ENCODE measurements at places on chromosomes 16 and 17.

DNA sequence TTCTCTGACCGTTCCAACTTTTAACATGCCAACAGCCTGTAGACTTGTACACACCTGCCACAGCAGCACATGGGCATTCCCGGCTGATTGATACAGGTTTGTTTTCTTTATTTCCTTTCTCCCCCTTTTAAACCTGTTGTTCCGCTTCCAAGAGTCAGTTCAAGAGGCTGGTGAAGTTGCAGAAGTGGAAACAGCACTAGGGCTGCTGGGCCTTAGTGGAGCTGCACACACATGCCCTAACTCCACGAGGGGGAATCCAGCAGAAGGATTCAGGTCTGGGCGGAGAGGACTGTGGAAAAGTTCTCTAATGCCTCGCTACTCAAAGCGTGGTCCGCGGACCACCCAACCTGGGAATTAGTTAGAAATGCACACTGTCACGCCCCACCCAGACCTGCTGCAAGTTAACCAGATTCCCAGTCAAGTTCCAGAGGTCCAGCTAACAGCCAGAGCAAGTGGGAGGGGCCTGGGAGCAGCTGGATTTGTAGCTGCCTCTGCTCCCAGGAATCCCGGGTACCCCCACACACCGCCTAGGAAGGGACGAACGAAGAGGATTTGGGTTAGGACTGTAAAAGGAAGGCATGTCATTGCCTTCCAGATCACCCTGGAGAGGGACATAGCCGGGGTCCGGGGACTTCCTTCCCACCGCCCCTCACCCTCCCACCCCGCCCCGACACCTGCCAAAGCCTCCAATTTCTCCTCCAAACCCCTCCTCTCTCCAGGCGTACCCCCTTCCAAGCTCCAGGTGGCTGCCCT is 542 bp downstream of the SLC39A11 start:
- DNase-seq = no peak

GRCh38 chr16:67259705-67260104 is 10.9 kb downstream of the SLC9A5 start:
- DNase-seq = no peak

DNA sequence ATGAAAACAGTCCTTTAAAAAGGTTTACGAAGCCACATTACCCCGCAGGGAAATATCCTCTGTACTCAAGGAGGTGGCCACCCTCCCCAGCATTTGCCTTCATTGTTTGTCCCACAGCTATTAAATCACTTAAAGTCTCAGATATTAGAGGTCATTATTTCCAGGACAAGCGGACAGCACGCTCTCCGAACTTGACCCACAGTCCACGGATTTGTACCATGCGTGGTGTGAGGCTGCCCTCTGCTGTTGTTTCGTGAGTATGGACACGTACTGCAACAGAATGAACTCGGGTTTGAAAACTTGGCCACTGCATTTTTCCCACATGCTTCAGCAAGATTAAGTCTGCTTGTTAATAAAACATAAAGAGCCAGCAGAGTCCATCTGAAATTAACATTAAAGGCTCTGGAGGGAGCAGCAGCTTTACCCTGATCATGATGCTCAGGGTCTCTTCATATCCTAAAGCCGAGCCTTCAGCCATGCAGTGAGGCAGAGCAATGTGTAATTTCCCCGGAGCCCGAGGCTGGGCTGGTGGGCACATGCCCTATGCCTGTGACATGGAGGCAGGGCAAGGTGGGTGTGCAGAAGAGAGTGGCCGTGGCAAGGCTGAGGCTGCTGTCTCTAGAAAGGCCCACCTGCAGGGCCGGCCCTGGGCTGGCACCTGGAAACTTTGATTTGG is 19.7 kb downstream of the MEAK7 start:
- peak; percentile 65 for DNase-seq

DNA sequence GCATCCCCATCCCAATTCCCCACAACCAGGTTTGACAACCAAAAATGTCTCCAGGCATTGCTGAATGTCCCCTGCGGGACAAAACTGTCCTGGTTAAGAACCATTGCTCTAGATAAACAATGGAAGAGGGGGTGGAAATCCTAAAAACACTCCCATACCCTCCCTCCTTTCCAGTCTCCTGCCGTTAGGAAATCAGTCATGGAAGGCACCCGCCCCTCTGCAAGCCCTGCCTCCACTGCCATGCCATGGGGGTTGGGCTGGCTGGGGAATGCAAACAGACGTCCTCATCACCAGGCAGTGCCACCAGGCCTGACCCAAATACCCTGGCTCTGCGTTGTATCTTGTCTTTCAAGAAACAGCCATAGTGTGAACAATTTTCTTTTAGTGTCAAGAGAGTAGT is 57.5 kb downstream of the CYTH1 start:
- DNase-seq = no peak

DNA sequence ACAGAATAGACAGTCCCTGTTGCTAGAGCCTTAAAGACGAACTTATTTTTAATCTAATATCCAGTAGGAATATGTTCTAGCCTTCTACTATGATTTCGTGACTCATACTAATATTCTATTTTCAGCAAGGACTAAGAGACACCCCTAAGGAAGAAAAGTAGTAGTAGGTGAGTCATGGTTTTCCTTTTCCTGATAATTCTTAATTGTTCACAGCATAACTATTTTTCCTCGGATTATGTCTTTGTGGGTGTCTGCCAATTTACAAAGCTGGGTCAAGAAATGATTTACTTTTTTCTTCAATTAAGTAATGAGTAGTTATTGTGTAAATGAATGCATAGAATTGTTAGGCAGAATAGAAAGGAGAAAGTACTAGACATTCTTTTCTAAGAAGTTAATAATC is 292.2 kb downstream of the TOX3 start:
- DNase-seq = no peak

DNA sequence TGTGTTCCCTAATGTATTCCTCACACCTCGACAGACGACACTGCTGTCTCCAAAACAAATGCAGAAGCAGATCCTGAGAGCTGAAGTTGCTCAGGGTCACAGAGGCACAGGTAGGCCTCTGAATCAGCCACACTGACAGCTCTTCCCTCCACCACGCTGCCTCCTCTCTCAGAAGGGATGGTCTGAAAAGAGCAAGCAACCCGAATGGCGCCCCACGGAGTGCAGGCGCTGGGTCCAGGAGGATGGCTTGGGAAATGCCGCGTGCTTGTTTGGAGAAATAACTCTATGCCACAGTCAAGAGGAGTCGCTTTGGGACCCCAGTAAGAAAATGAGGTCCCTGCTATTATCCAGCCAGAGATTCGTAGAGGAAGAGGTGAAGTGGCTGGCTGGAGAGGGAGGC is 15.9 kb downstream of the CYB561 start:
- DNase-seq = no peak

DNA sequence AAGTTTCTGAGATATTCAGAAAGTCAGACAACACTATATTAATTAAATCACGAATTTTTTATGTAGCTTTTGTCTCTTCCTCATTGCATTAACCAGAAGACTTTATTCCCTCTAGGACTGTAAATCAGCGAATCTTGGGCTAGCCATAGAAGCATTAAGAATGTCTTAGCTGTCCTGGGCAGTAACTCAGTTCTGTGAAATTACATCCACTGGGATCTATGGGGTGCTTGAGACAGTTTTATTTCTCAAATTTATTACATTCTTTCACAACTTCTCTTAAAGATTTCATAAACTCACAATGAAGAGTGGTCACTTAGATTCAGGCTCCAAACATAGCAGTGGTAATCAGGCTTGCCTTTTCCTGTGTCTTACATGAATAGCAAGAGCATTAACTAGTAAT is 1153.4 kb downstream of the CDH8 start:
- DNase-seq = no peak

DNA sequence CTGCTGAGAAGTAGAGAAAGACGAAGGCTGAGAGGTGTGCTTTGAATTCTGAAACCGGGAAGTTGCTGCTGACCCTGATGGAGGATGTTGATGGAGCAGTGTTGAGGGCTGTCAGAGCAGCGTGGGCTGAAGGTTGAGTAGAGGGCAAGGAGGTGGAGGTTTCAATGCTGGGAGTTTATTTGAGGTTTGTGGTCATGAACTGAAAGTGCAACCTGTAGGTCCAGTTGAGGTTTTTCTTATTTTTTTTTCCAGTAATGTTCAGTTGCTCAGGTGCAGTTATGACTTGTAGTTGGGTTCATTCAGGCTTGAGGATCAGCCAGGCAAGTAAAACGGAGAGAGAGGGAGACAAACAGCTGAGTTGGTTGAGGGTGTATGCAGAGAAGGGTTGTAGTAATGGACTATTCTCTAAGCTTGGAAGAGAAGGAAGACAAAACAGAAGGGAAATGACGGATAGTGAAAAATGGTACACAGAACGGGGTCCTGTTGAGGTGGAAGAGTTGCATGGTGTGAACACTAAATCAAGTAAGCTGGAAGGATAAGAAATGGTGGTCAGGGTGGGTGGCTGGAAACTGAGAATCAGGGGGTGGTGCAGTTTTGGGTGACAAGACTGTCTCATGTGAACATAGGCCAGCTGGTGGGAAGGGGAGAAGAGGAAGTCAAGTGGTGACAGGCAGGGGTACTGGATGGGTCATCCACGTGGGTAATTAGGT is 8.7 kb upstream of the UBE2G1 start:
- DNase-seq = no peak

GRCh38 chr16:66842765-66843164 is 1.4 kb upstream of the CA7 start:
- peak; percentile 6 for DNase-seq

GRCh38 chr16:19968891-19969683 is 84.4 kb upstream of the GPRC5B start:
- DNase-seq = no peak

DNA sequence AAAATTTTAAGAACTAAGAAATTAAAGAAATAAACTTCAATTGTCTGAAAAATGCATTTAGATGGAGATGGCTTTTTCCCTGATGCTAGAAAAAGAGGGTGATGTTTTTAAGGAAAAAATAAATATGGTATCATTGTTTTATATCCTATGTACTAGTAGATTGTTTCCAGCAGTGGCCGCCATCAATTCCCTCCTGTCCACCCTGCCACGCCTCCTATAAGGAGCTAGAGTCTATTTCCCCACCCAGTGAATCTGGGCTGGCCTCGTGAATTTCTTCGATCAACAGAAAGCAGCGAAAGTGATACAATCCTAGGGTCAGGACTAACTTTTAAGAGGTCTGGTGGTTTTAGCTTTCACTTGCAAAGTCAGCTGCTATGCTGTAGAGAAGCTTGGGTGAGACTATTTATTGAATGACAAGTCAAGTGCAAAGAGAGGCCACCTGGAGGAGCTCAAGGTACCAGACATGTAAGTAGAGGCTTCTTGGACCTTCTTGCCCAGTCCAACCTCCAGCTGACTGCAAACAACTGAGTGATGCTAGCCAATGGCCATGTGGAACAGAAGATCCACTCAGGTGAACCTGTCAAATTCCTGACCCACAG is 80.9 kb upstream of the MTMR4 start:
- no peak for DNase-seq

GRCh38 chr16:89401641-89402445 is 88.5 kb downstream of the ANKRD11 start:
- DNase-seq = no peak

DNA sequence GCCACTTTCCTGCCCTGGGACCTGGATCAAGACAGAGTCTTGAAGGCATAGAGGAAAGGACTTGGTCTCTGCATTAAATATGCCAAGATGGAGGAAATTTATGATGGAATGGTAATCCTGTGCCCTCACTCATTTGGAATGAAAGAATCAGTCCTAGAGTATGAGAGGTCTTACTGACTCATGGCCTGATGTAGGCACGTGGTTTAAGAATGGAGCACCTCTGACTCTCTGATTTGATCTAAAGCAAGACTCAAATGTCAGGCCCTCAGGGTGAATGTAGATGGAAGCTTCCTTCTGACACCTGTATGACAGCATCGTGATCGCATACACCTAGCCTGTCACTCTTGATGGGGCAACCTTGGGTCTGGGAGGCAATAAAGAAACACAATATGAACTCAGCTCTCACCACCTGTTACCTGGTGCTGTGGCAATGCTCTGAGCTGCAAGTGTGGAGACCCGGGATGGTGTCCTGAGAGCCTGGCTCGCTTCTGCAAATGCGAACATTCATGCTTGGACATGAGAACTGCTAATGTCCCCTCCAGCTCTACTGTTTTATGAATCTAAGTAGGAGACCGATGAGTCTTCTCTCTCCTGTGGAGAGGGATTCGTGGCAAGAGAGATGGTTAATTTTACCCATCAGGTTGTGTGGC is 229.9 kb downstream of the ABCC12 start:
- no peak for DNase-seq

DNA sequence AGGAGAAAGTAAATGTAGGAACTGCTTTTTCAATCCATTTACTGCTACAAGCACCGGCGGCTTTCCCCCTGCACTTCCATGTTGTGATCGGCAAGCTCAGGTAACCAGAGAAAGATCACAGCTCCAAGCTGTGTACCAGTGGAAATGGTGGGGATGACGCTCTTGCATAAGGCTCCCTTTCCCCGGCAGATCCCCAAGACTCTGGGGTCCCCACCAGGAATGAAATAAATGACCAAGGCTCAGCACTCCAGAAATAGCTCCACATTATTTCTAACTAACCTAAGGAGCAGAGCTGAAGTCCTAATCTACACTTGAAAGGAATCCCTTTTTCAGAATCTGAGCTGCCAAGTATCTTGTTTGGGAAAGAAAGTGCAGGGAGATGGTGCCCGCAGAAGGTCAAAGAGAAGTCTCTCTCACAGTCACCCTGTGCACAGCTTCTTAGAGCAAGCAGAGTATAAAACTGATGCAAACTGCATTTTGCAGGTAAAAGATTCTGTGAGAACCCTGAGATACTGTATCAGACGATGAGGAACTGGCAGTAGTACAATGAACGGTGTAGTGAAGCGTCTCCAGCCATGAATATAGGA is 11.1 kb downstream of the GRB2 start:
- DNase-seq = peak; percentile 29

DNA sequence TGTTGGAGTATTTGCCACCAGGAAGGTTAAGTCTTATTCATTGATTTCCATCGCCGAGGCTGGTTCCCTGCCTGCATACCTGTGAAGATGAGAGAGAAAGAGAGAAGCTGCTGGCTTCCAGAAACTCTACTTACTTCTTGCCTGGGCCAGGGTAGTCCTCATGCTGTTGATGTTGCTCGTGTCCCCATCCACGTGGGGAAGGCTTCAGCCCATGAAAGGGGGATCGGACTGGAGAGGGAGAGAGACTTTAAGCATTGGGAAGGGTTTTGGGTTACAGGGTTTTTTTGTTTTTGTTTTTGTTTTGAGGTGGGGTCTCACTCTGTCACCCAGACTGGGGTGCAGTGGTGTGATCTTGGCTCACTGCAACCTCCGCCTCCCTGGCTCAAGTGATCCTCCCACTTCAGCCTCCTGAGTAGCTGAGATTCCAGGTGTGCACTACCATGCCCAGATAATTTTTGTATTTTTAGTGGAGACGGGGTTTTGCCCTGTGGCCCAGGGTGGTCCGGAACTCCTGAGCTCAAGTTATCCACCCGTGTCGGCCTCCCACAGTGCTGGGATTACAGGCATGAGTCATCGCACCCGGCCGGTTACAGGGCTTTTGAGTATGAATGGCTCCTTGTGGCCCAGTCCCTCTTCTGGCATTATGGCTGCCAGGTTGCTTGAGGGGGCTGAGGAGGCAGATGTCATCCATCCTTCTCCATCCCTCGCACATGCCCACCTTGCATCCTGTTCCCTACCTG is 26.6 kb downstream of the ITGB3 start:
- no peak for DNase-seq

GRCh38 chr17:76368545-76368944 is 14.8 kb upstream of the PRPSAP1 start:
- DNase-seq = no peak

- DNase-seq = no peak
Observed at GRCh38 chr17:82931699-82932517, 92.1 kb upstream of the ZNF750 start.

GRCh38 chr17:54754560-54754959 is 146.1 kb upstream of the TOM1L1 start:
- DNase-seq = no peak

Data from SHP77 (cell line).